Urinary bladder (tissue), 4 donors: ENCODE measurements at places on chromosomes 4 and X.

GRCh38 chr4:183783991-183784553, 121.0 kb upstream of the STOX2 start:
- DNase-seq = no peak

DNA sequence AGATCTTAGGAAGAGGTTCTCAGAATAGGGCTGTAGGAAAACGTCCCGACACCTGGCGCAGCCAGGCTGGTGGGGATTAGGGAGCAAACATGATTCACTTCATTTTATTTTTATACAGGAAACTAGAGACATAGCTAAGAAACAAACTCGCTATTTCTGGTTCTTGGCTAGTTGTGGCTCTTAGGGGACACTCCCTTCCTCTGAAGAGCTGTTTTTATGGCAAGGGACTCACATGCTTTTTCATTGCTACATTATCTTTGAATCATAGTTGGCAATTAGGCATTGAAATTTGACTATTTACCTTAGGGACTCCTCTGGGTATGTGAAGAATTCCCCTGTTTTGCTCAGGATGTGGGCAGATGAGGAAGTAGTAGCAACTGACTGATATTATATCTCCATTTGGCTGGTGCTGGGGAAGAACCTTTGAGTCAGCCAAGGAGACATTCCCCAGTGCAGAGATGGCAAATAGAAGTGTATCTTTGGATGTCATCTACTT, 174.5 kb downstream of the SMIM20 start:
- no peak for DNase-seq

DNA sequence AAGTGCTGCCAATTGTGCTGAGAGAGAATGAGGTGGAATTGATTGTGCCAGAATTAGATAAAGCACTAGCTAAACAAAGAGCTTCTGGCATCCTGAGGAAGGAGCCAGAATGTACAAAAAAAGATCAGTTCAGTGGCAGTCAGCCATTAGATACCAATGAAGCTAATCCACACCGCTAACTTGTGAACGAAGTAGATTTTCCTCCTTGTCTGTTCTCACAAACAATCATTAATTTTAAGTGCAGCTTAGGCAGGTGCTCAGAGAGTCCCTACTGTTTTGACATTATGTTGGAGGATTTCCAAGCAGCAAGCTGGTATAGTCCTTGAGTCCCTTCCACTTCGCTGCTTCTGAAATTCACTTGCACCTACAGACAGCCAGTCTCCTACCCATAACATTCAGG, 617.4 kb downstream of the CENPC start:
- DNase-seq = no peak

GRCh38 chrX:72569786-72570185, 2.9 kb downstream of the HDAC8 start:
- no peak for DNase-seq

DNA sequence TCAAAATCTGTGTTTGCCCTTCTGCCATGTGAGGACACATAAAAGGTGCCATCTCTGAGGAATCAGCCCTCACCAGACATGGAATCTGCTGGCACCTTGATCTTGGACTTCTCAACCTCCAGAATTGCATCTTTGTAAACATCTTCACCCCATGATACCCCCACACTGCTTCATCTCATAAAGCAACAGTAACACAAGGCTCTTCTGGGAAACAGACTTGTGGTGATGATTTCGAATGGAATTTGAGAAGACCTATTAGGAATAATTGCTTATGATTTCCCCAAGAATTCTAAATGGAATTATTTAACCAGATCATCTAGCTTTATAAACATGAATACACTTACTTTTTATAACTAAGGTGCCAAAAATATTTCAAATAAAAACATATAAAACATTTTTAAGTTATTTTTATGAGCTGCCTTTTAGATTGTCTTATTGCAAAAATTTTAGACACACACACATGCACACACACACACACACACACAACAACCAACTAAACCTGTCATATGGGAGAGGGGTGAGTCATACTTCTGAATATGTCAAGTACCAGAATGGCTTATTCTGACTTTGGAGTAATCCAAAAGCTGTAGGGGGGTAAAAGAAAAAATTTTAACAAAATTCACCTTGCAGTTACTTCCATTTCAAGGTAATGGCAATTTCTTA, 82.0 kb downstream of the USP46 start:
- no peak for DNase-seq
